Gastroesophageal sphincter (tissue), 4 donors: ENCODE measurements at places on chromosomes 6 and 20. TPM values are rescaled to one million over a fixed set of nuclear protein-coding genes. Genes with fewer than 3 reads are reported as not detected.

GRCh38 chr6:85449388-85449817, 480 bp upstream of the NT5E start:
- peak; percentile 57 for ATAC-seq

Gene CAGE1
- total RNA-seq: not detected

- peak; percentile 46 for ATAC-seq
Measured at GRCh38 chr6:82246802-82247504, 591 bp downstream of the IBTK start.

DNA sequence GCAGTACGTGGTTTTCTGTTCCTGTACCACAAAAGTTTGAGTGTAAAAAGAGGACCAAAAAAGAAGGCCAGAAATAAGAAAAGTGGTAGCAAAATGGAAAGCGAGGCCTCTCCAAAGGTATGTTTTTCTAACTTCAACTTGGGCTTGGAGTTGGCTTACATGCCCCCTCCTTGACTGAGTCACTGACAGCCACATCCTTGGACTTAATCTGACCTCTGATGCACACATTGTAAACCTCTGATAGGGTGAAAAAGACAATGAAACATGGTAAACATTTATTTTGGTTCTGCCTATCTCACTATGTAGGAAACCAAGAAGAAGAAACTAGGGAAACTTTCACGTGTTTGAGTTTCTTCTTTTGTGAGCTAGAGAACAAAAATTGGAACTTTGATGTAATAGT, 503.2 kb upstream of the ID4 start:
- no peak for ATAC-seq

Gene CPNE5
- 2.3 TPM for total RNA-seq

DNA sequence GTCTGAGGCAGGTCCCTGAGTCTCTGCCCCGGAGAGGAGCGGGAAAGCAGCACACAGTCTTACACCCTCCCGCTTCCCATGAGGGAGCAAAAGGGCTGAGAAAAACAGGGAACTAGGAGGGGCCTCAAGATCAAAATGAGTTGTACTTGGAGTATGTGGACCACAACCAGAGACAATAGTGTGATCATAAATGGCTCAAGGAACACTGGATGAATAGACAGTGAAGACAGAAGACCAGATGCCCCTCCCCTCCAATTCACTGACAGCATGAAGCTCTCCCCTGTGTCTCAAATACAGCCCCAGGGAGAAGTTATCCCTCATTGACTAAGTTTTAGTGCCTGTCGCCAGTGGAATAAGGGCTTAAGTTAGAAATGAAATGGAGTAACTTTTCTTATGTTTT, 191.0 kb downstream of the TFAP2A start:
- no peak for ATAC-seq

GRCh38 chr6:157200611-157201010, 122.7 kb downstream of the TMEM242 start:
- no peak for ATAC-seq

GRCh38 chr6:13372688-13373487, 44.6 kb upstream of the TBC1D7 start:
- ATAC-seq: no peak

Gene PNLDC1
- total RNA-seq: not detected

Gene PHACTR3
- 0.54 TPM for total RNA-seq

Gene PFDN6
- 55.5 TPM for total RNA-seq

DNA sequence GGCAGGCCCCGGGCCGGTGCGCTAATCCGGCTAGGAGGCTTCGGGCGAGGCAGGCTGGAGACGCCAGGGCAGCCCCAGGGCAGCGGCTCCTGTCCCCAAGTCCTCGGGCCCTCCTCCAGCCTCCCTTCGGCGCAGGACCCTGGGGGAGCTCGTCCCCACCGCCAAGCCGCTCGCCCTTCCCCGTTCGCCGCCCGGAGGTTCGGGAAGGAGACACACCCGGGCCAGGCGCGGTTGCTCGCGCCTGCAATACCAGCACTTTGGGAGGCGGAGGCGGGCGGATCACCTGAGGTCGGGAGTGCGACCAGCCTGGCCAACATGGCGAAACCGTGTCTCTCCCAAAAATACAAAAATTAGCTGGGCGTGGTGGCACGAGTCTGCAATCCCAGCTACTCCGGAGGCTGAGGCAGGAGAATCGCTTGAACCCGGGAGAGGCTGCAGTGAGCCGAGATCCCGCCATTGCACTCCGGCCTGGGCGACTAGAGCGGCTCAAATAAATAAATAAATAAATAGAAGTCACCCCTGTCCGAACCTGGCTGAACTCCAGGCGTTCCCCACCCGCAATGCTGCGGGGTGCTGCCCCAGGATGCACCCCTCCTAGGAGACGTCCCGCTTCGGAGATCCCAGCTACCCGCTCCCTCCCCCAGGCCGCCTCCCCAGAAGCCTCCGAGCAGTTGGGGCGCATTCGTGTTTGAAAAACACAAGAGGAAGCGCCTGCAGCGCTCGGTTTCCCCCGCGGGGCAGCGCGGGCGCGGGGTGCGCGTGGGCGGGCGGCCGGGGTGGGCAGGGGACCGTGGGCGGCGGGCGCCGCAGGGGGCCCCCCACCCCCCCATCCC, 27.5 kb downstream of the SERPINB9 start:
- peak; percentile 24 for ATAC-seq

DNA sequence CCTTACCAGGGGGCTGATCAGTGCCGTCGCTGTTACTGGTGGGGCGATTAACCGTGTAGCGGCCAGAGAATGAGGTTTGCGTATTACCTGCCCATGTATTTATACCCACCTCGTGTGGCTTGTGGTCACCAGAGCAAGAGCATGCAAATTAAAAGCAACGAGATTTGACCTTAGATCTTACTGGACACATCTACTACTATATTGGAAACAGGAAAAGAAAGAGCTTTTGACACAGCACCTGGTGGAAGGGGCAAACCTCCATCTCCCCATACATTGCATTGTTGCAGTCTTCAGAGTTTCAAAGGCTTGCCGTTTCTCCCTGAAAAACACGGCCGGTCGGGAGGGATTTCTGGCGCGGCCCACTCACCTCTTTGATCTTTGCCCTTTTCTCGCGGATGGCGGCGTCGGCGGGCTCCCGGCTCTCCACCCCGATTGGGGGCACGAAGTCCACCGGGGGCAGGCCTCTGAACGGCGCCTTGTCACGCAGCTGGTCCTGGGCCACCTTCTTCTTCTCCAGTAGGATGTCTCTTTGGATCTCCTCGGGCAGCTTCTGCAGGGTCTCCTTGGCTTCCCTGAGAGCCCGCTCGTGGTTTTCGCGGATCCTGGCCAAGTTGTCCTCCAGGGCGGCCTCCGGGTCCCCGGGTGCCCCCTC, 1.3 kb downstream of the MAN1A1 start:
- no peak for ATAC-seq

Gene ZBP1
- total RNA-seq: 0.32 TPM

DNA sequence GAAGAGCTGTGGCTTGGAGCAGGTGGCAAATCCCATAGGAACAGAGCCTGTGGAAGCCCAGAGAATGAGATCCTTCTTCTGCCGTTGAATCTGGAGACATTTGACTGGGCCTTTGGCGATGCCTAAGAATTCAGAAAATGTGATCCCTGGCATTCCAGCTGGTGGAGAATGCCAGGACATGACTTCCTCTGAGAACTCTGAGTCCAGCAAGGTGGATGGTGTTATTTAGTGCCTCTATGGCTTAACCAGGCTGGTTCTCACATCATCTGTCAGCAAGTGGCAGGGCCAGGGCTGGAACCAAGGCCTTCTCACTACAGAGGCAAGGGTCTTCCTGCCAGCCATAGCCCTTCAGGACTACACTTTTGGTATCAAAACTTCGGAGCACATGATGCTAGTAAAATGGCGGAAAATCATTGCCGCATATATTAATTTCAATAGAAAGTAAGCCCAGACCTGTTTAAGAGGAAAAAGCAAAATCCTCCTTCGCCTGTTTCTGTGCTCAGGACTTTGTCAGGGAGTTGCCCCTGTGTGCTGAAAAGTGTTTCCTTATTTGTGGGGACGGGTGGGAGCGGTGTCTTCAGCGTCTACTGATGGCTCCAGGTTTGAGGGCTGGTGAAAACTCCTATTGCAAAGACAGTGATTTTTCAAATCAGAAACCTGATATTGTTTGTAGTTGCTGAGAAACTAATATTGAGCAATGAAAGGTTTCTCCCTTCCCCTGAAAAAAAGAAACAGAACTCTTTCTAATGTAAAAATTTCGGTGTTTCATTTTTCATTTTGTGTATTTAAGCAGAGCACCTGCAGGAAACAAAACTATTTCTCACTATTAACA, 23.9 kb downstream of the DUSP22 start:
- ATAC-seq: no peak

Gene TFAP2A
- total RNA-seq: not detected

Gene FAM83B
- total RNA-seq: 4.1 TPM

Gene HSPA12B
- 9.6 TPM for total RNA-seq

Gene FRK
- 1.5 TPM for total RNA-seq

Gene FAM83C
- total RNA-seq: not detected

DNA sequence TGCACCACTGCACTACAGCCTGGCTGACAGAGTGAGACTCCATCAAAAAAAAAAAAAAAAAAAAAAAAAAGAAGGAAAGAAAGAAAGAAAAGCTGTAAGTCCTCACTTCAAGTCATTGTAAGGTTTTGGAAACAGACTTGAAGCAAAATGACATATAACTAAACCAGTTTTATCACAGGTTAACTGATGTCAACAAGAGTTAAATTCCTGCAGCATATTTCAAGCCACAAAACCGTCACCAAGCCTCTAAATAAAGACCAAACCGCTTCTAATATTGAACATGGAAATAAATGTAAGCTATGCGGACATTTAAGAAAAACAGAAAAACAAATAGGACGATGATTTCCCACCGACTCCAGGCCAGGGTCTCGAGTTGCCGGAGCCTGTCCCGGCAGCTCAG, 88.9 kb upstream of the RPS6KA2 start:
- no peak for ATAC-seq

Gene FOXQ1
- total RNA-seq: 6.7 TPM

DNA sequence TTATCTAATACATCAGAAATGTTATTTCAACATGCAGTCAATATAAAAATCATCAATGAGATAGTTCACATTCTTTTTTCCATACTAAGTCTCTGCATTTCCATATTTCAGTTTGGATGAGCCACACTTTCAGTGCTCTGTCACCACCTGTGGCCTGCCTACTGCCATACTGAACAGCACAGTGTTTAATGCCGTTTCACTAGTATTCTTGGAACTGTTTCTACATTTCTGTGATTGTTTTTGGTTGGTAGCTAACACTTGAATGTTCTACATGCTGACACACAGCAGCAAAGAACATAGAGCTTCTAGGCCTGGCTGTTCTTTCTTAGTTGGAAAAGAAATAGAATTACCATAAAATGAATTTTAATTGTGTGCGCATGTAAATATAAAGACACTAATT, 61.4 kb upstream of the KIF25 start:
- no peak for ATAC-seq

DNA sequence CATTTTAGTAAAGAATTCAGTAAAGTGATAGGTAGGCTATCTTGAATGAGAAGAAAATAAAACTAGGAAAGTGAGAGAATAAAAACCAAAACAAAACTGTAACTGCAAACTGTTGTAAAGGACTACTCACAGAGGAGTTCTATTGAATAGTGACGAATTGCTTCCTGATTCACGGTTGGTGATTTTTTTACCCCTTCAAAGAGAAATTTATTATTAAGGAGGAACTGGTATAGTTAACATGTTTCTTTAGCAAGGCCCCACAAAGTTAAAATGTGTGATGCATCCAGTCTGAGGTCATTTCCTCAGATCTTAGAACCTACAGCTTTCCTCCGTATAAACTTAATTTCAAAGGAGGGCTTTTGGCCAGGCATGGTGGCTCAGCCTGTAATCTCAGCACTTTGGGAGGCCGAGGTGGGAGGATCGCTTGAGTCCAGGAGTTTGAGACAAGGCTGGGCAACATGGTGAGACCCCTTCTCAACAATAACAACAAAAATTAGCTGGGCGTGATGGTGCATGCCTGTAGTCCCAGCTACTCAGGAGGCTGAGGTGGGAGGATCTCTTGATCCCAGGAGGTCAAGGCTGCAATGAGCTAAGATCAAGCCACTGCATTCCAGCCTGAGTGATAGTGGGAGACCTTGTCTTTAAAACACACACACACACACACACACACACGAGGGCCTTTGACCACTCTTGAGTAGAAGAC, 8.3 kb downstream of the PRDM1 start:
- no peak for ATAC-seq

Gene LTV1
- total RNA-seq: 15.3 TPM

DNA sequence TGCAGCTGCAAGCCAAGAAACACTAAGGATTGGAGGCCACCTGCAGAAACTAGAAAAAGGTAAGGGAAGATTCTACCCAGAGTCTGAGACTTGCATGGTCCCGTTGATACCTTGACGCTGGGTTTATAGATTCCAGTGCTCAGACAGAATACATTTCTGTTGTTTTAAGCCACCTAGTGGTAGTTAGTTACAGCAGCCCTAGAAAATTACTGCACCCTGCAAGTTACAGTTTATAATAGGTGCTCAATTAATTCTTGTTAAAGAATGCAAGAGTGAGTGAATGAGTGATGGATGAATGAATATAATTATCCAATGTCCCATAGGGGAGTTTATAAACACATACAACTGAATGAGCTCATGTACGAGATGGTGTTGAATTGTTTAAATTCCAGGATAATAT, 453.1 kb upstream of the SLC35B3 start:
- no peak for ATAC-seq

Gene DNMT3B
- total RNA-seq: 0.81 TPM

GRCh38 chr6:146697921-146698320, 99.1 kb downstream of the ADGB start:
- ATAC-seq: no peak

DNA sequence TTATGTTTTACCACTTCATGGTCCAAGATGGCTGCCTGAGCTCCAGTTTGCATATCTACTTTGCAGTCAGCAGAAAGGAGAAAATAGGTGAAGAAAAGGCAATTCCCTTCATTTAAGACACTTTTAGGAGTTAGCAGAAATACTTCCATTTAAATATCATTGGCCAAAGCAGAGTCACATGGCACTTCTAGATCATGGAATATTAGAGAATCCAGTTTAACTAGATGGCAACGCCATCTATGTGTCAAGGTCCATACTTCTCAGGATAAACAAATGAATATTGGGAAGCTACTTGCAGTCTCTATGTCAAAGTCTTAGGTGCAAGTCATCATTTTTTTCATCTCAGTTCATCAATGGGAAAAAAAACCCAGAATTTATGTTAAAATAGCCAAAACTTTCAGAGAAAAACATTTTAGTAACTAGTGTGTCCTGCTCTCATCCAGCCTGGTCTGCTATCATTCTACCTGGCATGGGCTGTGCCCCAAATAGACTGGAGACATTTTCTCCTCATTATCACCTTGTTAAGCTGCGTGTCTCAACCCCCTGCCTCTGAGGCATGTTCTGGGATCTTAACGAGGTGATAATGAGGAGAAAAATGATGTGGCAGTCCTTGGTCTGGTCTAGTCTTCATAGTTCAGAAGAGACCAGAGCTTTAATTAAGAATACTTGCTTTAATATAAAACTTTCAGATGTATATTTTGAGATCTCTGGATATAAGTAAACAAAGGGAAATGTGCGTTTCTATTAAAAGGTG, 227.3 kb downstream of the TBX18 start:
- no peak for ATAC-seq

DNA sequence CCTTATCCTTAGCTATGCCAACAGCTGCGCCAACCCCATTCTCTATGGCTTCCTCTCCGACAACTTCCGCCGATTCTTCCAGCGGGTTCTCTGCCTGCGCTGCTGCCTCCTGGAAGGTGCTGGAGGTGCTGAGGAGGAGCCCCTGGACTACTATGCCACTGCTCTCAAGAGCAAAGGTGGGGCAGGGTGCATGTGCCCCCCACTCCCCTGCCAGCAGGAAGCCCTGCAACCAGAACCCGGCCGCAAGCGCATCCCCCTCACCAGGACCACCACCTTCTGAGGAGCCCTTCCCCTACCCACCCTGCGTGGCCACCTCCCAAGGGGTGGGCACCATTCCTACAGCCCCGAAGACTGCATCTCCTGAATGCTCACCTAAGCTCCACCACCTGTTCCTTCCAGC, 1.3 kb downstream of the SSTR4 start:
- ATAC-seq: no peak

- no peak for ATAC-seq
Measured at GRCh38 chr6:39572661-39573340, 152.4 kb downstream of the KIF6 start.
